ENCODE measurements at places on chromosomes 3 and 15. TPM values are rescaled to one million over a fixed set of nuclear protein-coding genes. Genes with fewer than 3 reads are reported as not detected.

DNA sequence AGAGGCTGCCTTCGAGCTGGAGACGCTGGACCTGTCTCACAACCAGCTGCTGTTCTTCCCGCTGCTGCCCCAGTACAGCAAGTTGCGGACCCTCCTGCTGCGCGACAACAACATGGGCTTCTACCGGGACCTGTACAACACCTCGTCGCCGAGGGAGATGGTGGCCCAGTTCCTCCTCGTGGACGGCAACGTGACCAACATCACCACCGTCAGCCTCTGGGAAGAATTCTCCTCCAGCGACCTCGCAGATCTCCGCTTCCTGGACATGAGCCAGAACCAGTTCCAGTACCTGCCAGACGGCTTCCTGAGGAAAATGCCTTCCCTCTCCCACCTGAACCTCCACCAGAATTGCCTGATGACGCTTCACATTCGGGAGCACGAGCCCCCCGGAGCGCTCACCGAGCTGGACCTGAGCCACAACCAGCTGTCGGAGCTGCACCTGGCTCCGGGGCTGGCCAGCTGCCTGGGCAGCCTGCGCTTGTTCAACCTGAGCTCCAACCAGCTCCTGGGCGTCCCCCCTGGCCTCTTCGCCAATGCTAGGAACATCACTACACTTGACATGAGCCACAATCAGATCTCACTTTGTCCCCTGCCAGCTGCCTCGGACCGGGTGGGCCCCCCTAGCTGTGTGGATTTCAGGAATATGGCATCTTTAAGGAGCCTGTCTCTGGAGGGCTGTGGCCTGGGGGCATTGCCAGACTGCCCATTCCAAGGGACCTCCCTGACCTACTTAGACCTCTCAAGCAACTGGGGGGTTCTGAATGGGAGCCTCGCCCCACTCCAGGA is 21.1 kb downstream of the NRROS start:
- no peak for DNase-seq

DNA sequence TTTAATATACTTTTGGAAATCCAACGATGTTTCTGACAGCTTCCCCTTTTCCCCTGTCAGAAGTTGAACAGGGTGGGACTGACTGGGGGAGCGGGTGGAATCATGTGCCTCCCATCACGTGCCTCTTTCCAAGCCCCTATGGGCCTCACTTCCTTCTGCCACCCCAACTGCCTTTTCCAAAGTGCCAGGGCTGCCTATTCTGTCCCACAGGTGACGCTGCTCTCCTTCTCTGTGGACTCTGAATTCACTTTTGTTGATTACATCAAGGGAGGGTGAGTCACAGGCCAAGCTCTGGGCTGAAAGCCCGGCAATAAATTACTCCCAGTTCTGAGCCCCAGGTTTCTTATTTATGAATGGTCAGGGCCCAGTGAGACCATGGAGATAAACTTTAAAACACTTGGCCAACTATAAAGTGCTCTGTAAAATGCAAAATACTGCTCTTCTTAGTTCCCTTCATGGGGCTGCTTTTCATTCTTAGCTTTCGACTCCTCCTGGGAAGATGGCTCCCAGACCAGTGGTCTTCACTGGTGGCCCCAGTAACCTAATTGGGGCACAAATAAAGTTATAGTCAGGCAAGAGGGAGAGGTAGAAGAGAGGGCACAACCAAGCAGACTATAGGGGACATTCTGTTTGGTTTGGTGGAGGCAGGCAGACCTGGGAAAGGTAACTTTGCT is 12.3 kb downstream of the CPNE9 start:
- no peak for DNase-seq

Gene CLSTN2
- 5.2 TPM for total RNA-seq

DNA sequence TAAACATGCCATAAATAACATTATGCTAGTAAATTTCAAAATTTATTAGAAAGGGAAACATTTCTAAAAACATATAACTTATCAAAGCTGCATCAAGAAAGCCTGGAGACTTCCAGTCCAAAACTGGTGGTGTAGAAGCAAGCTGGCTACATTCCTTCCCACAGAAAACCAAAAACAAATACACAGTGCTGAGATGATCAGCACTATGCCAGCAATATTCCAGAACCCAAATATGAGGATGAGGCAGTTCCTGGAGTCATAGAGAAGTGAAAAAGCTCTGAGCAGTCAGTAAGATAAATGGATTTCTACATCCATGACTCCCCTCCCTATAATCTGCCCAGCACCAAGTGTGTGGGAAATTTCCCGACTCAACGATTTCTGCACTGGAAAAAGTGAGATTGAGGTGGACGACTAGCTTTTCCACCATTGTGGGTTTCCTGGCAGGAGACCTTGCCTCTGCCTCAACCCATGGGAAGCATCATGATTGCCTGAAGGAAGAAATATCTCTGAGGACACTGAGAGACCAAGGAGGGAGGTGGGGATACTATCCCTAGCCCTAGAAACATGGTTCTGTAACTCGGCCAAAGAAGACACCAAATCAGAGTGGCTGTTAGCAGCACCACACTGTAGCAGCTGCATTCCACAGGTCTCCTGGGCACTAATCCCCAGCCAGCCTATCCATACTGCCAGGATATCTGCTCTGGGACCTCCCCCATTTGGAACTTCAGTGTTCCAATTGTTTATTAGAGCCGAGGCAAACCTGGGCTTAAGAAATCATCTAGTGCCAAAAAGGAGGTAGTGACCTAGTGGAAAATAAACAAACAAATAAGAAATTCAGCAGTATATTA is 11.8 kb upstream of the CLN6 start:
- no peak for DNase-seq

Gene TIMP4
- 0.12 TPM for total RNA-seq

DNA sequence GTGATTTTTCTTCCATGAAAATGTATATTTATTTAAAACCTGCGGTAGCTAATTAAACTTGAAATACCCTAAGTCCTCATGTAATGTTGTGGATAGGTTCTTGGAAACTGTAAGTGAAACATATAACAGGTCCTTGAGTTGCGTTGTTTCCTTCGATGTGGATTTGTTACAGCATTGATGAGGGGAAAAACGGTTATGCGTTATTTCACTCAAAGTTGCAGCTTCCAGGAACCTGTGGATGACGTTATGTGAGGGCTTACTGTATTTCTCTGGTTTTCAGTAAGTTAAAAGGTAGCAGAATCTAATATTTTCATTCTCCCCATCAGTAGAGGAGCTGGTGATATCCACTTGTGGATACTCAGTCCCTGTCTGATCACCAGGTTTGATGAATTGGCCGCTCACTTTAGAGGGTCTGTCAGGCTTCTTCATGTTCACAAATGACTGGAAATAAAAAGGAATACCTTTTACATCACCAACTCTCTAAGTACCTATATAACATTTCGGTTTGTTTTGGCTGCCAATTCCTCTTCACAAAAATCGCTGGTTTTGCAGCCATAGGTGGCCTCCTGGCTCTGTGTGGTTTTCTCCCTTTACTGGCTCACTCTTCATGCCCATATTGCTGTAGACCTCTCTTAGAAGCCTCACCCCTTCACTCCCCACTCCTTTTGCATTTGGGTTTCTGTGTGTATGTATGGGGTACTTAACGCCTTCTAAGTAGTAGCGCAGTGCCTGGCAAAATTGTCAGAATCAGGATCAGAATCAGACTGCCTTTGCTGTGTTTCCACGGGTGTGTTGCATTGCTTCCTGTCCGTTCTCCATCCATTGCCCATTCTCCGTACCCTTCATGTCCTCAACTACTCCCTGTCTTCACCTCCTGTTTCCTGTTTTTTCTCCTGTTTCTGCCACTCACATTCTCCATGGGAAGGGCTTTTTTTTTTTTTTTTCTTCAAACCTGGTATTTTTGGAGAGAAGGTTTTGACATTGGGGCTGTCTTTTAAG is 112.6 kb downstream of the FNDC3B start:
- no peak for DNase-seq

Gene ATP2C1
- 34.6 TPM for total RNA-seq

- peak; percentile 2 for DNase-seq
Measured at GRCh38 chr3:54188176-54188791, 65.9 kb downstream of the CACNA2D3 start.

- no peak for DNase-seq
Measured at GRCh38 chr15:59140422-59141226, 35.7 kb downstream of the CCNB2 start.

- no peak for DNase-seq
Measured at GRCh38 chr3:107643038-107643883, 120.5 kb downstream of the BBX start.

DNA sequence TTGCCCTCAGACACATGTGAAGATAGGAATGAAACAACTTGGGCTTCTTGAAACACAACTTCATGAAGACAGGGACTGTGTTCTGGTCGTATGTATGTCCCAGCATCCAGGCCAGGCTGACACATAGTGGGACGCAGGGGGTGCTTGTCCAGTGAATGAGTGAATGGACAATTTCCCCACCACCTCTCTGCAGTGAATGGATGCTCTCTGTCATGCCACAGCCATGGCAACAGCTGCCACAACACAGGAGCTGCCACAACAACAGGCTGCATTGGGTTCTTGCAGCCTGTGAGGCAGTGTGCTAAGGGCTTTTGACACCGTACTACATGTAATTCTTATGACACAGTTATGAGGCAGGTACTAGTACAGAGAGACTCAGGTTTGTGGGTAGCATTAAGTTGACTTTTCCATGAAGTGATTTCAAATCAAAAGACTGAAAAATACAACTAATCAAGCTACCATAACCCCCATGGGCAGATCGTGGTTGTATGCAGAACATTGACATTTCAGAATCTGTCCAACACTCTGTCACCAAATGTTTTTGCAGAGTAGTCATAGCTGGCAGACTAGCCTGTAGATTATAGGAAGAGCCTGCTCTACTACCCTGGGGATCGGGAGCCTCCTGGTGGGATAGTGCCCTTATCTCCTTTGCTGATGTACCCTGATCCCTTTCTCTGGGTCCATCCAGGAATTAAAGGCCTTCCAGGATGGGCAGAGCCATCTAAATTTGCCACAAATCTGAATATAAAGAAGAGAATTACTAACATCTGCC is 40.8 kb downstream of the CLSTN2 start:
- no peak for DNase-seq

DNA sequence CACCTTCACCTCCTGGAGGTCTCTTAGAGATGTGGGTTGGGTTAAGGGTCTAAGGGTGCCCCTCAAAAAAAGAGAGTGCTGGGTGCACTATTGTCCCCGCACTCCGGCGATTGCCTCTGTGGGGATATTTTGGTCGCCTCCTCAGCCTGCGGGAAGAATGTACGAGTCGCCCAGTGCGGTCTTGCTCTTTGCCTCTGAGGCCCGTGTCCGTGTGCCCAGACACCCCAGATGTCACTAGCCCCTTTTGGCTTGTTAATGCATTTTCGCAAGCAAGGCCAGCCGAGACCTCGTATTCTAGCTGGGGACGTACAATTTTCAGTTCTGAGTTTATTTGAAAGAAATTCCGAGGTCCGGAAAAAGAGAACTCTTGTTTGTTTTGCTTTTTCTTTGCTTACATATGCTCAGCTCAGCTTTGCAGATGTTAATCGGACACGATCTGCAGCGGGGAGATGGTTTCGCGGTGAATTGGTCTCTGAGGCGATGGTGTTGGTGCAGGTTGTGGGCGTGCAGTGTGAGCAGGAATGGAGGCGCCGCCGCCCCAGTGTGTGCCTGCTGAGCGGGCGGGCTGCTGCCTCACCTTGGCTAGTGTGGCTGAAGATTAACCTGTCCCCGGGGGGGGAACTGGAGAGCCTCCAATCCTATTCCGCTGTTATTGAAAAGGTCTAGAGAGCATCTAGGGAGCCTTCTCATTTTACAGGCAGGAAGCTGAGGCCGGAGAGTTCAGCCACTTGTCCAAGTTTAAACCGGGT is 1.4 kb downstream of the ST6GAL1 start:
- DNase-seq: no peak

- DNase-seq: no peak
Measured at GRCh38 chr3:104547031-104547430, 819.7 kb upstream of the ALCAM start.

- DNase-seq: no peak
Measured at GRCh38 chr3:32591186-32591585, 20.5 kb upstream of the DYNC1LI1 start.

- DNase-seq: no peak
Measured at GRCh38 chr3:48014358-48014757, 1.9 kb downstream of the MAP4 start.

Measured in G401 (cell line).